ENCODE measurements at places on chromosomes 1 and 21.

DNA sequence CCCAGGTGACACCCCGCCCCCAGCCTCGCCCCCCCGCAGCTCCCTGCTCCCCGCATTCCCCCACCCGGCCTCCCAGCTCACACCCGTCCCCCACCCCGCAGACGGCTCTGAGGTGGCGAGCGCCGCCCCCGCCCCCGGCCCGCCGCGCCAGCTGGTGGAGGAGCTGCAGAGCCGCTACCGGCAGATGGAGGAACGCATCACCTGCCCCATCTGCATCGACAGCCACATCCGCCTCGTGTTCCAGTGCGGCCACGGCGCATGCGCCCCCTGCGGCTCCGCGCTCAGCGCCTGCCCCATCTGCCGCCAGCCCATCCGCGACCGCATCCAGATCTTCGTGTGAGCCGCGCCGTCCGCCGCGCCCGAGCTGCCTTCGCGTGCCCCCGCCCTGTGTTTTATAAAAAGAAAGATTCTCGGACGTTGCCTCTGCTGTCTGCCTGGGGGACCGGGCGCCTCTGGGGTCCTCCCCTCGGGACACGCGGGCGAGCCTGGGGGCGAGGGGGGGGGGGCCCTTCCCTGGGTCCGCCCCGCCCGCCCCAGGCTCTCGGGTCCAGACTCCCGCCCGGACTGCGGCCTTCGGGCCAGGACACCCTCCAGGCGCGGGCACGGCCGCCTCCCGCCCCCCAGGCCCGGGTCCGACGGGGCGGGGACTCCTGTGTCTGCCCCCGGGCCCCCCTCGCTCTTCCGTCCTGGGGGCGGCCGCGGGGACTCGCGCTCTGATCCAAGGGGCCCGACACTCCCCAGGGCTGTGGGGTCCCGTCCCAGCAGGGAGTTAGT, 1.6 kb upstream of the MMP23B start:
- no peak for DNase-seq

- DNase-seq: no peak
Measured at GRCh38 chr1:235112297-235113182, 16.1 kb downstream of the TOMM20 start.

- DNase-seq: no peak
Measured at GRCh38 chr21:39434950-39435349, 10.6 kb downstream of the LCA5L start.

DNA sequence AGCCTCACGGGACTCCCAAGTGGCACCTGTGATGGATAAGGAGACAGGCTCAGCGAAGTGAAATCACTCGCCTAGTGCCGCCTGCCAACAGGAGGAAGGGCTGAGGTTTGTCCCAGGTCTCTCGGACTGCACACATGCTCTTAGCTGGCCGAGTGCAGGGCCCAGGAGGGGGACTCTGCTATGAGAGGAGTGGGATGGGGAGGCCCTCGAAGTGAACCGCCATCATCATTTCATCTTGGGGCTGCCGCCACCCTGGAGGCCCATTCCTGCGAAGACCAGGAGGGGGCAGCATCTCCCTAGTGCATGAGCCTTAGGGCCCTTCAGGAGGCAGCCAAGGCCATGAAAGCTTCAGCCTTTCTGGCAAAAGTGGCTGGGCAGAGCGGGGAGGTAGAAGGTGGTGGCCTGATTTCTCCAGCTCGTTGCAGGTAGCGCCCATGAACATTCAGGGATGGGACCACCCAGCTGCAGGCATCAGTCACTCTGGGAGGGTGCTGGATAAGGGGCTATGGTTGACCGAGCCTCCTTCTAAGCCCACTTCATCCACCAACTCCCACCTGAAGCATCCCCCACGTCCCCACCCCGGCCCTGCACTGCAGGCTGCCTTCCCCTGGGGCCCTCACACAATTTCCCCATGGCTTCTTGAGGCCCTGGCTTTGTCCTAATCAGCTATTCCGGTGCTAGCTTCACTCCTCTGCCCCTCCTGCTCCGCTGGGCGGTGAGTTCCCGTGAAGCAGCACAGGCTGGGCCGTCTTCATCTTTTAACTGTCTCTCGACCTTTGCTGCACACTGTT, 17.2 kb upstream of the RASSF5 start:
- DNase-seq: peak; percentile 52

DNA sequence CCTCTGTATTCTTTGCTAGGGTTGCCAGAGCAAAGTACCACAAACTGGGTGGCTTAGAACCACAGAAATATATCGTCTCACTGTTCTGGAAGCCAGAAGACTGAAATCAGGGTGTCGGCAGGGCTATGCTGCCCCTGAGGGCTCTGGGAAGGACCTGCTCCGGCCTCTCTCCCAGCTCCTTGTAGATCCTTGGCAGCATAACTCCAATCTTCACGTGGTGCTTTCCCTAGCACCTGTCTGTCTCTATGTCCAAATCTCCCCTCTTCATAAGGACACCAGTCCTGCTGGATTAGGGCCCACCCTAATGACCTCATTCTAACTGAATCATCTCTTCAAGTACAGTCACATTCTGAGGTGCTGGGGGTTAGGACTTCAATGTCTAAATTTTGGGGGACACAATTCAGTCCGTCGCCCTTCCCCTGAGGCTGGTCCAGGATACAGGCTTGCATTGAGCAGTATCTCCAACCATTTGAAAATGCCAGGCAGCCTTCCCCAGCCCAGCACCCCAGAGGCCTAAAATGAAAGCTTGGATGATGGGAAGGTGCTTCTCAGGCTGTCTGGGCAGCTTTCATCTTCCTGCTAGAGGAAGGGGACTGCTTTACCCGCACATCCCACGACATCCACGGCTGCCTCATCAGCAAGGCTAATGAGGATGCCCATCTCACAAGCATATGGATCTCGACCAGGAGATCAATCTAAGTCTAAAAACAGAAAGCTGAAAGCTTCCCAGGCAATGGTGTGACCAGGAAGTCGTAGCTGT, 24.7 kb downstream of the TRIM67 start:
- no peak for DNase-seq

GRCh38 chr21:45631540-45631939, 12.0 kb upstream of the PCBP3 start:
- DNase-seq: no peak

Data from kidney glomerular epithelial cell (primary cell).